ENCODE measurements at places on chromosomes 3 and 15. TPM values are rescaled to one million over a fixed set of nuclear protein-coding genes. Genes with fewer than 3 reads are reported as not detected.

Gene MBNL1
- 346 TPM for total RNA-seq

Gene CPNE4
- not detected for total RNA-seq

Gene IL12A
- total RNA-seq: 3.7 TPM

Gene DNAH12
- 0.13 TPM for total RNA-seq

Gene SLC22A14
- total RNA-seq: 0.66 TPM

Gene STRA6
- 0.59 TPM for total RNA-seq

Gene IL17RB
- total RNA-seq: under 0.01 TPM

Gene CMTM8
- 0.78 TPM for total RNA-seq

Gene FOXB1
- not detected for total RNA-seq

Gene SLC28A1
- not detected for total RNA-seq

Gene PARL
- 28.7 TPM for total RNA-seq

Gene C3orf49
- not detected for total RNA-seq

Gene TMIE
- total RNA-seq: 0.07 TPM

Gene CX3CR1
- total RNA-seq: not detected

Gene TGFBR2
- total RNA-seq: 233 TPM

Gene ATP2B2
- not detected for total RNA-seq

Gene CYP1A1
- 1.2 TPM for total RNA-seq

Gene CLSTN2
- total RNA-seq: 1.6 TPM

Gene CDHR4
- 0.07 TPM for total RNA-seq

Gene MEX3B
- 11.9 TPM for total RNA-seq

Gene KPNA4
- 48.7 TPM for total RNA-seq

Gene MLF1
- total RNA-seq: 9.6 TPM

Gene MEF2A
- 55.9 TPM for total RNA-seq

Gene LTK
- total RNA-seq: 0.07 TPM

Gene DOCK3
- 0.30 TPM for total RNA-seq

Gene FAM81A
- total RNA-seq: 0.33 TPM

Gene WDR5B
- 7.4 TPM for total RNA-seq

Gene REC114
- total RNA-seq: not detected

Data from smooth muscle cell of the pulmonary artery (primary cell).